LHCN-M2 (cell line): ENCODE measurements at places on chromosomes 2 and 18. TPM values are rescaled to one million over a fixed set of nuclear protein-coding genes. Genes with fewer than 3 reads are reported as not detected.
A peak's percentile ranks its signal among the peaks of the same experiment; 100 is the strongest.

Gene ORMDL1
- 62.4 and 83.4 TPM in 2 replicates for total RNA-seq

Gene IL36G
- not detected in 2 replicates for total RNA-seq

Gene NMUR1
- not detected in 2 replicates for total RNA-seq

Gene ACADL
- total RNA-seq = not detected in 2 replicates

Gene PJVK
- 1.1 and 2.1 TPM in 2 replicates for total RNA-seq

Gene RAB11FIP5
- total RNA-seq = 31.0 and 33.7 TPM in 2 replicates

- DNase-seq = peak; percentile 9
These were observed 50.6 kb downstream of the MSH6 start for GRCh38 chr2:47833516-47833968.

DNA sequence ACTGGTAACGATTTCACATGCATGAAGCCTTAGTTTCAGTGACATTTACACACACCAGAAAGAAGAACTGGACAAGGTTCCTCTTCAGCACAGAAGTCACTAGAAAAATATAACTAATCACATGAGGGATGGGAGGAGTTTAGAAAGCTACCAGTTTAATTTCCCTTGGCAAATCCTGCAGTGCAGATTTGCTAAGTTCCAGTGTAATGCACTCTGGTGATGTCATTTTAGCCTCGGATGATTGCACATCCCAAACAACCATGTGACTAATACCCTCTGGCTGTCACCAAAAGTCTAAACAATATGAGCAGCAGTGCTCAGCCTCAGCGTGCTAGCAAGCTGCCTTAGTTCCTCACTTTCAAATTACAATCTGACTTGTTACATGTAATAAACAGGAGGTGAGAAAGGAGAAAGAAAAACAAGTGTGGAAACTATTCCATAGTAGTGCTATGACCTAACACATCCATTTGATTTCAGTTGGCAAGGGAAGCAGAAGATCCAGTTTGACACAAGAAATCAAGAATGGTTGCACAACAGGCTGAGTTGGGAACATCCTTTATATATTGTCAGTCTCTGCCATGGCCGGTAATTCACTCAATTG is 35.3 kb upstream of the PPP1CB start:
- peak; percentile 98 for DNase-seq

GRCh38 chr18:40249390-40250080 is 1705.5 kb upstream of the PIK3C3 start:
- DNase-seq = peak; percentile 0

GRCh38 chr2:102397209-102397608 is 25.8 kb upstream of the IL18RAP start:
- no peak for DNase-seq

- DNase-seq = peak; percentile 26
These were observed 189.4 kb upstream of the ARL4C start for GRCh38 chr2:234686088-234686890.

DNA sequence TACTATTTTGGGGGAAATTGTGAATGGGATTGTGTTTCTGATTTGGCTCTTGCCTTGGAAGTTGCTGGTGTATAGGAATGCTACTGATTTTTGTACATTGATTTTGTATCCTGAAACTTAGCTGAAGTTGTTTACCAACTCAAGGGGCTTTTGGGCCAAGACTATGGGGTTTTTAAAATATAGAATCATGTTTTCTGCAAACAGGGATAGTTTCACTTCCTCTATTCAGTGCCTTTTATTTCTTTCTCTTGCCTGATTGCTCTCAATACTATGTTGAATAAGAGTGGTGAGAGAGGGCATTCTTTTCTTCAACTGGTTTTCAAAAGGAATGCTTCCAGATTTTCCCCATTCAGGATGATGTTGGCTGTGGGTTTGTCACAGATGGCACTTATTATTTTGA is 1383.8 kb upstream of the ACVR2A start:
- DNase-seq = no peak

DNA sequence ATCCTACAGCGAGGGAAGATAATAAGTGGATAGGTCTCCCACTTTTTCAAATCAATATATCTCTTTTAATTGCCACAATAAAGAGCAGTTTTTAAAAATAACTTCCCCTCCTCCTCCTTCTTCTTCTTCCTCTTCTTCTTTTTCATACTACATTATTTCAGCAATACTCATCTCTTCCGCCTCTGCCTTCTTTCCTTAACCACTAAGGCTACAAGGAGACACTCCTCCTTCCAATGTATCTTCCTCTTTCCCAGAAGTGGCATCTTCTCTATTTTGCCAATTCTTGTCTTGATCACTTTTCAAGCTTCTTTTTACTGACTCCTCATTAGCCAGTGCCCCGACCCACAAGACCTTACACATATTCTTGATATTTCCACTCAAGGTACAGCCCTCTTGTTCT is 546.6 kb upstream of the CHAC2 start:
- no peak for DNase-seq

GRCh38 chr18:5962362-5962761 is 67.0 kb upstream of the TMEM200C start:
- DNase-seq = no peak

DNA sequence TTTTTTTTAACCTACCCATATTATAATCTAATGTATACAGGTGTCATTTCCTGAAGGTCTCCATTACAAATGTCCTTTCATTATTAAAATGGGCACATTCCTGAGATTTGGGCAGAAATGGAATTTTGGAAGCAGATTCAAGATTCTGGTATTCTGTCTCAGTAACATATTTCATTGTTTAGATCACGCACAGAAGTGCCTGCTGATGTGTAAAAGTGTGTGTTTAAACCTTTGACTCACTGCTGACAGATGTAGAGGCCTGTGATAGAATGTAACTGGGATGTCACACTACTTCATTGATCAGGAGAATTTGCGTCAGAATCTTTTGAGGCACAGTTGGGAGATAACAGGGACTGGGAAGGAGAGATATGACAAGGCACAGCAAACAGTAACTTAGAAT is 276.8 kb upstream of the EPAS1 start:
- no peak for DNase-seq

GRCh38 chr18:26293982-26294381 is 67.7 kb downstream of the TAF4B start:
- DNase-seq = no peak

GRCh38 chr18:26039203-26039602 is 51.2 kb downstream of the SS18 start:
- DNase-seq = no peak
